ENCODE measurements at places on chromosomes 5 and 9. TPM values are rescaled to one million over a fixed set of nuclear protein-coding genes. Genes with fewer than 3 reads are reported as not detected.

GRCh38 chr9:78930281-78930680, 633.4 kb downstream of the PSAT1 start:
- no peak for DNase-seq

GRCh38 chr5:168057905-168058304, 233.5 kb upstream of the WWC1 start:
- DNase-seq = no peak

ADAMTS12 gene
- 12.3 TPM for total RNA-seq

DBN1 gene
- 325 TPM for total RNA-seq

DNA sequence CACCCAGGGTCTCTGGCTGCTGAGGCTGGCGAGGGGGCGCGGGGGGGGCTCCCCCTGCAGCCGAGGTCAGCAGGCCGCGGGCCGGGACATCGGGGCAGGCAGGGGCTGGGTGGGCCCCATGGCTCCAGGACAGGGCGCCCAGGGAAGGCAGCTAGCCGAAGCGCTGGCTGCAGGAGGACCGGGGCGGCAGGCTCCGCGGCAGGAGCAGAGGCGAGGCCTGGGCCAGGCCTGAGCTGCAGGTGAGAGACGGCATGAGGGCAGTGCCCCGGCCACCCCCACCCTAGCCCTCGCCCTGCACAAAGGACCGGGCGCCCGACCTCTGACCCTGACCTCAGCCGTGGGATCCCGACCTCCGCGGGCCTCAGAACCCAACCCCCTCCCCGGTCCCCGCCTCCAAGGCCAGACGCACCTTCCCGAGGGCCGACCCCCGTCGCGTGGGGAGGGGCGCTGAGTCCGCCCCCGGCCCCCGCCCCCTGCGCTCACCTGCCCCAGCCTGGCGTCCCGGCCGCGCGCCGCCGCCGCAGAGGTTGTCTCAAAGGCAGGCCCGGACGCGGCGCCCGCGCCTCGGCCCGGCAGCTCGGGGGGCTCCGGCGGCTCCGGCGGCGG, 431 bp downstream of the RNF208 start:
- DNase-seq = no peak

GRCh38 chr5:10233011-10233410, 16.7 kb downstream of the ATPSCKMT start:
- DNase-seq = no peak

Data from H1 (cell line).